ENCODE measurements at places on chromosomes 6 and 20. TPM values are rescaled to one million over a fixed set of nuclear protein-coding genes. Genes with fewer than 3 reads are reported as not detected.

The ECI2 gene
- 58.8 TPM for total RNA-seq

The SLC22A23 gene
- 0.16 TPM for total RNA-seq

DNA sequence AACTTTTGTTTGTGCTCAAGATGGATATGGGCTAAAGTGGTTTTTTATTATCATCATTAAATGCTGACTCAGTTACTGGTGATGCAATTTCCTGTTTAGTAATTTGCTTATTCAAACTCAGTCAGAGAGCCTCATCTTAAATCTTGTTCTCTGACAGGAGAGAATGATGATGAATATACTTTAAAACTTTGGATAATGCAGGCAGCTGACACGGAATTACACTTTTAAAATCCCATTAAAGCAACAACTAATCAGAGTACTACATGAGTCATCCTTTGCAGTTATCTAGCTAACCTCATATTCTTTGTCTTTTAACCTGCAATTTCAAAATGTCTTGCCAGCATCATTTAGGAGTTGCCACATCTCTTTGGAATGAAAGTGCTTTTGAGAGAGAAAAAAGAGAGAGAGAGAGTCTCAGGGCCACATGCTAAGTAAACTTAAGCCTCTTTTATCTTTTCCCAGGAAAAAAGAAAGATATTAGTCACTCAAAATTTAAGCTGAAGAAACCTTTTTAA, 9.2 kb upstream of the C6orf141 start:
- DNase-seq: no peak

The PRRT1 gene
- total RNA-seq: 1.1 TPM

DNA sequence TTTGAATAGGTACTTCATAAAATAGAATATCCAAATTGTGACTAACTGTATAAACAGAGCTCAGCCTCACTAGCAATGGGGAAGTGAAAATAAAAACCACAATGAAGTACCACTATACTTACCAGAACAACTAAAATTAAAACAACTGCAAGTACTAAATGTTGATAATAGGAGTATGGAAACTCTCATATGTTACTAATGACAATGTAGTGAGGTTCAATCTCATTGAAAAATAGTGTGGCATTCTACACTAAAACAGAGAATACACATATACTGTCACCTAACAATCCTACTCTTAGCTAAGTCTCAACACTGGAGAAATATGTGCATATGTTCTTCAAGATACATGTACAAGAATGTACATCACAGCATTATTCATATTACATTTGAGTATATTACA, 132.0 kb upstream of the CARMIL1 start:
- DNase-seq: no peak

DNA sequence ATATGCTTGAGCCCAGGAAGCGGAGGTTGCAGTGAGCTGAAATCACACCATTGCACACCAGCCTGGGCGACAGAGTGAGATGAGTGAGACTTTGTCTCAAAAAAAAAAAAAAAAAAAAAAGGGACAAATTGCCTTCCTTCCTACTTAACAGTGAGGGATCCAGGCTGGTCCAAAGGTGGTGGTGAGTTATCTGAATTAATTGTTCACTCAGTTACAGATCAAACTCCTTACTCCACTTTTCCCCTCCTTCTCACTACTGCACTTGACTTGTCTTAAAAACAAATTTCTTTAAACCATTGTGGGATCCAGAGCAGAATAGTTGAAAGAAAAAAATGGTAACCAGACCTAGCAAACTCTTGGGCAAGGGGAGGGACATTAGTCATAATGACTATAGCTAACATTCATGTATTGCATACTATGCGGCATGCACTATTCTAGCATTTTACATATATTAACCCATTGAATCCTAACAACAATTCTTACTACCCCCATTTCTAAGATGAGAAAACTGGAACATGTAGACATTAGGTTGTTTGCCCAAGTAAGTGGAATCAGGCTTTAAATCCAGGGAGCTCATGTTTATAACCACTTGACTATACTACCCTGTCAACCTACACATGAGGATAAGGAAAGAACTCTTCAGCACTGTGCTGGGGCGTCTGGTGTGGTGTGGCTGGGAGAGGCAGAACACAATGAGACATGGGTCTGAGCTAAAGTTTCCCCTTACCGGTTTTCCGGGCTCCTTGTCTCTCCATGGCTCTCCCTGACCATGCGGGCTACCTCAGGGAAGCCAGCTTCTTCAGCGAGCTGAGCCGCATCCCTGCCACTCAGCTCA, 1.5 kb downstream of the GPANK1 start:
- DNase-seq: no peak

DNA sequence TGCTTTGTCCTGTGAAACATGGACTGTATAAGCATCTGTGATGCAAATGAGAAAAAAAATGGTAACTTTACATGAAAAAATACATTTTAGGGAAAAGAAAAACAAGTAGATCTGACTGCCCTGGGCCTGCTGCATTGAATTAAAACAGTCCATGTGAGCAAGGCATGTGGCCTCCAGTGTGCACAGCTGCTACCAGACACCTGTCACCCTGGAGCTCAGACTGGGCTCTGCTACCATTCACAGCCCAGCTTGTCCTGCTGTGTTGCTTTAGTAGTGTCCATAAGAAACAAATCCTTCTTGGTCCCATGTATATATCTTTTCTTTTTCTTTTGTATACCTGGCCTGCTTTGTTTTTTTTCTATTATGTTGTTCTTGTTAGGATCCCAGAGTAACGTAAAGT, 315.9 kb downstream of the NKAIN2 start:
- DNase-seq: no peak

- DNase-seq: no peak
These were observed 209.8 kb downstream of the TPBG start for GRCh38 chr6:82573254-82573972.

DNA sequence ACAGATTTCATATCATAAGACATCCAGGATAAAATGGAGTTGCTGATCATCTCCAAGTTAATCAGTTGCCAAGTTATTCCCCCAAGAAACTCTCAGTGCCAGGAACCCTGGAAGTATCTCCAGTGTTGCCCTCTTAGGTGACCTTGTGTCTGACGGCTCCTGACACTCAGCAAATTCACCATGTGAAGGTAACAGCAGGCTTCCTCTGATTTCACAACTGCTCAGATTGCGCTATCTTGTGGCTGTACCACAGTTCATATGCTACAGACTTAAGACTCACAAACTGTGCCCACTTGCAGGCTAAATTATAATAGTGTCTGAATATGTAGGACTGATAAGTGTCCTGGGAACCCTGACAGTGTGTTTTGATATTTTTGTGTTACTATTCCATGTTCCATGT, 186.6 kb upstream of the OPRM1 start:
- DNase-seq: no peak

The GGTLC1 gene
- total RNA-seq: not detected
